ENCODE measurements at places on chromosomes 1 and 21.

- DNase-seq: no peak
These were observed 4.5 kb downstream of the TMEM125 start for GRCh38 chr1:43274125-43274803.

- no peak for DNase-seq
These were observed 151.3 kb upstream of the COL6A1 start for GRCh38 chr21:45830221-45830640.

- DNase-seq: no peak
These were observed 428.3 kb upstream of the ZRANB2 start for GRCh38 chr1:71509051-71509595.

- DNase-seq: peak; percentile 20
These were observed 9.3 kb upstream of the SRARP start for GRCh38 chr1:15994590-15995351.

DNA sequence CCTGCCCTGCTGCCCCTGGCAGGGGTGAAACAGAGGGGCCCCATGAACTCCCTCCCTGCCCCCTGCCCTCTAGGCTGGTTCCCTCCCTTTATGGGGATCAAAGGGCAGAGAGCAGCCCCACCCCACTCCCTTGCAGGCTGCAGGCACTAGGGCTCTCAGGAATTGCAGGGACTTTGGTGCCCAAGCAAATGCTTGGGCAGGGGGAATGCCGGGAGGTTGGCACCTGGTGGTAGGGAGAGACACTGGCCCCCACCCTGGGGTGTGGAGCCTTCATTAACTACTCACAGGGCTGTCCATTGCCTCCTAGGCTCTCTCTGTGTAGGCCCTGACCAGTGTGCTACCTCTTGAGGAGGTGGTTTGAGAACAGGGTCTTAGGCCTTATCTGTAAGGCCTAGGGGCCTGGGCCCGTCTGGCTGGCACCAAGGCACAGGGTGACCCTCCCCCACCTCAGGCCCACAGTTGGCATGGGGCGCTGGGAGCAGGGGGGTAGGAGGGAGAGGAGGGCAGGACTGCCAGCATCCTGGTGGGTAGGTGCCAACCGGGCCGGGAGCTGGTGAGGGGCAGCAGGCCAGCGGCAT, 4.7 kb downstream of the ZBTB7B start:
- no peak for DNase-seq

DNA sequence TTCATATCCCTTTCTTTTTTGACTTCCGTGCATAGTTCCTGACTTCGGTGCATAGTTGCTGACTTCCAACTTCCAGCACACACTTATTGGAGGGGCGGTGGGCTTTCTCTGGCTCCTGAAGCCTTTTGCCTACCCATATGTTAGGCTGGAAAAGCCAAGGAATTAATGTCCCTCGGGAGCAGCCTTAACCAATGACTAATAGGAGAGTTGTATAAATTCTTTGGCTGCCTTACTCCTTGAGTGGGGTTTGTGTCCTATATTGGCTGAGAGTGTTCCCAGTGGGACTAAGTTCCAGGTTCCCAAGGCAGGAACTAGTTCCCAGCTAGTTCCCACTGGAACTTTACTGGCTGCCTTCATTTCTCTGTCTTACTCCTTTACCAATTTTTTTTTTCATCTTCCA, 105.7 kb downstream of the ZNF326 start:
- DNase-seq: no peak

DNA sequence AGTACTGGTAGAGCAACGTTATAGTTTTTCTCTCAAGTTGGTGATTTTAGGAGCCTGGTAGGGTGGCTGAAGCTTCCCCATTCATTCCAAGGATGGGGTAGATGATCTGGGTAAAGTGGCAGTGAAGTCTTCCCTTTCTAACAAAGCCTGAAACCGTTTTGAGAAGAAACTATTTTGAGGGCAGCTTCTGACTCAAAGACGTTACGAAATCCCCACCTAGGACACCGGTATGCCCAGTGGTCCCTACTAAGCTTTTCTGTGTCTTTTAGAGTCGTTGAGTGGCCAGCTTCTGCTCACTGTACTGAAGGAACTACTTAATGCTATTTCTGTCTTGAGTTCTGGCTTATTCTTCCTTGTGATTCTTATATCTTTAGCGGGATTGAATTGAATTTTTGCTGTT, 1.4 kb downstream of the WDTC1 start:
- no peak for DNase-seq

DNA sequence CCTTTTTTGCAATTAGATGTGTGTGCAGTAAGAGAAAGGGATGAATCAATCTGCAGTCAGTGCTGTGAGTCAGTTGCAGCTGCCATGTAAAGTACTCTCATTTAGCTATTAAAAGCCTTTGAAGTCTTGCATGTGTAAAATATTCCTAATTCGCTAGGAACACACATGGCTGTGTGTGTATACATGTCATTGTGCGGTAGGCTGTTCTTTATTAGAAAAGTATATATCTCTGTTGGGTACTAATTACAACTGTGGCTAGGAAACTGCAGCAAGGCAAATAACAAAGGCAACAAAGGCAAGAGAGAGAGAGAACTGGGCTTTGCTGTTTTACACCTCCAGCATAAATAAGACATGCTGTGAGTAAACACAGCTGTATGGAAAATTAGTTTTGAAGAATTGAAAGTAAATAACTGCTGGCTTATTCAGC, 41.7 kb downstream of the EPB41 start:
- peak; percentile 35 for DNase-seq

All from COLO829 (cell line).